Activated T-cell treated with anti-CD3 and anti-CD28 coated beads, Interleukin-2, amount 50 U/mL, for 48 hours (primary cell): ENCODE measurements at places on chromosomes 4 and X.

GRCh38 chr4:27000820-27001219 lies 140.2 kb downstream of the STIM2 start:
- DNase-seq, result no peak

GRCh38 chr4:182537031-182537795 lies 294.0 kb downstream of the TENM3 start:
- DNase-seq, result no peak

DNA sequence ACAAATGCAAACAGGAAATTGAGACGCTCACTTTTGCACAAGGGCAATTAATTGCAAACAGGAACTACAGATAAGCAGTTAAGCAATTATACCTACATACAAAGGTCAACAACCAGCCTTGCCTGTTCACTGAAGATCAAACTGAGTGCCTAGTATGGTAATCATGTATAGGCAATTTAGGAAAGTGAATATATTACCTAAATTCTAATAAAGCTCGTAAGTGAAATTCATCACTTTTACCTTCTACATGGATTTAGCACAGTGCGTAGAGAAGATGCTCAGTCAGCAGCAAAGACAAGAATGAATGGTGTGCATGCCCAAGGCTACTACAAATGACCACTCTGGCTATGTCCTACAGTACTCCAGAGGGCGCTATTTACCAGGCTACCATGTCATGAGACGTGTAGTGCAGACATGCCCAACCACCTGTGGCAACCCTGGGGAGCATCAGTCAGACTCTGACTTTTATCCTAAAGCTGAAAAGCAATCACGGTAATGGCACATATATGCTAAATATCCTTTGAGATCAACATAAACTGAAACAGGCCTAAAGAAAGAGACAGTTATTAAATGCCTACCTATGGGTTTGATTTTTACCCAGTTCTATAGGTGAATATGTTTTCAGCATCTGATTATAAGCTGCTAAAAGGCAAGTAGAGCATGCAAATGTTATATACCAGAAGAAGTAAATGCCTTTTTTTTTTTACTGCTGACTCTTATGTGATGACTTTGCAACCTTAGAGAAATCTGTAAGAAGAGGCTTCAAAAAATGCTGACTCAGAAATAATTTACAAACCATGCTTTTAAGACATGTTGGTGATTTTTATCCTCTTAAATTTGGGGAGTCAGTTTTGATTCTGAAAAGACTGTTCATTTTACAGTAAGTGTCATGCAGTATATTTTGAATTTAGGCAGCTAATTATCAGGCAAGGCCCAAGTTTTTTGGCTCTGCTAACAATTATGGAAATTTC lies 178.0 kb downstream of the PPP3CA start:
- DNase-seq, result peak; percentile 48

DNA sequence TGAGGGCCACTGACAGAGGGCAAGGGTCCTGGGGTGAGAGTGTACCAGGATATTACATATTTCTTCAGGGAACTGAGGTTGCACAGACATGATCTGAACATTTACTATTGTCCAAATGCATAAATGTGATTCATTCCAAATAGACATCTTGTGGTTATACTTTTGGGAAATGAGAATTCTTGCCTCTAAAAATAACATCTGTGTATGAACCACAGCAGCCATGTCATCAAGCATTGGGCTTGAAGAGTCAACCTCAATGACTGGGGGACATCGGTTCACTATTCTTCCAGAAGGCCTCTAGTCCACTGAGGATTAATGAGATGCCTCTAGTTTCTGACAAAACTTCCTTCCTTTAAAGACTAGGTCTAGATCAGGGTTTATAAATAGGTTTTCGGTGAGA lies 193.1 kb upstream of the GPC4 start:
- DNase-seq, result no peak

GRCh38 chr4:110306303-110306702 lies 107.9 kb upstream of the ELOVL6 start:
- no peak for DNase-seq

GRCh38 chr4:35725131-35725530 lies 519.2 kb downstream of the ARAP2 start:
- no peak for DNase-seq

DNA sequence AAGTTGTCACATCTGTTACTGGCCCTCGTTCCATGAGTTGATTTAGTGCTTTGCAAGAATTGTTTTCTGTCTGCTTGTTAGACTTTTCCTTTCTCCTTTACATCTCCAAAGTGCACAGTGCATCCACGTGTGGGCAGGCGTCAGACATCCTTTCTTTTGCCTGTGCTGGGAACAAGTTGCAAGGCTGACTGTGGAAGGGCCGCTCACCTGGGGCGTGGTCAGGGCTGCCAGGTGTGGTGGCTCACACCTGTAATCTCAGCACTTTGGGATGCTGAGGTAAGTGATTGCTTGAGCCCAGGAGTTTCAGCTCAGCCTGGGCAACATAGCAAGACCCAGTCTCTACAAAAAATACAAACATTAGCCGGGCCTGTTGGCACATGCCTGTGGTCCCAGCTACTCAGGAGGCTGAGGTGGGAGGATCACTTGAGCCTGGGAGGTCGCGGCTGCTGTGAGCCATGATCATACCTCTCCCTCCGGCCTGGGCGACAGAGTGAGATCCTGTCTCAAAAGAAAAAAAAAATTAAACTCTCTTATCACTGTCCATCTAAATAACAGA lies 46.2 kb downstream of the RGS12 start:
- DNase-seq, result no peak

- peak; percentile 95 for DNase-seq
Observed at GRCh38 chr4:127880763-127881562, at the start of gene PLK4. Gene PLK4 (plus strand): TSS chr4:127880893. CDS start chr4:127881135, 242 bp downstream.

DNA sequence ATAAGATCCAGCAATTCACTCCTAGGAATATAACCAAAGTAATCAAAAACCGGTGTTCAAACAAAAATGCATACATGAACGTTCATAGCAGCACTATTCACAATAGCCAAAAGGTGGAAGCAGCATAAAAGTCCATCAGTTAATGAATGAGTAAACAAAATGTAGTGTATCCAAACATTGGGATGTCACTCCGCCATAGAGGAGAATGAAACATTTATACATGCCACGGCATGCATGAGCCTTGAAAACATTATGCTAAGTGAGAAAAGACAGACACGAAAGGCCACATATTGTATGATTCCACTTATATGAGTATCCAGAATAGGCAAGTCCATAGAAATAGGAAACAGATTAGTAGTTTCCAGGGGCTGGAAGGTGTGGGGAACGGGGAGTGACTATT lies 11.0 kb upstream of the PDLIM3 start:
- DNase-seq, result no peak

DNA sequence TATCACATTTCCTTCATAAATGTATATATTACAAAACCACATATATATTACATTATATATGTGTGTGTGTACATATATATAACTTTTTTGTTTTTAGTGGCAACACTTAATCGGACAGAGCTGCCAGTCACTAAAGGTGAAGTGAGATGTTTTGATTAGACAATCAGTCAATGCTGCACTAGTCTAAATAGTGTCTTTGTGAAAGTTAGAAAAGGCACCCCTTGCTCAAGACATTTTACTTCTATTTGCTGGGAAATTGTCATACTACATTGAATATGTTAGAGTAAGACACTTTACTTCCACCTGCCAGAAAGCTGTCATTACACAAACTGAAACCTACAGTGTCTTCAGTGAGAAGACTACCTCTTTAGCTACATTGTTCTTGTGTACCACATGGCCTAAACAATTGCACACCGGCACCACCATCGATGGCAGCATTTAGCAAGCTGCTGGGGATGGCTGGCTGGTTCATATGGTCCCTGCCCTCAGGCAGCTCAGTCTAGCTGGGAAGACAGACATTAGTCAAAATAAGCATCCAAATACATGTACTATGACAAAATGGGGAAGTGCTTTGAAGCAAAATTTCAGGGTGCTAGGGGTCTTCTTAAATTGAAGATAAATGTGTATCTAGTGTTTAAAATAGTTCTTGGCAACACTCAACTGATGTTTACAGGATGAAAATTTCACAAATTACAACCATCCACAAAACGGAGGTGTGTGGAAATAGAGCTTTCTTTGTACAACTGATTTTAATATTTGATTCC lies 148.1 kb upstream of the GATB start:
- DNase-seq, result no peak

DNA sequence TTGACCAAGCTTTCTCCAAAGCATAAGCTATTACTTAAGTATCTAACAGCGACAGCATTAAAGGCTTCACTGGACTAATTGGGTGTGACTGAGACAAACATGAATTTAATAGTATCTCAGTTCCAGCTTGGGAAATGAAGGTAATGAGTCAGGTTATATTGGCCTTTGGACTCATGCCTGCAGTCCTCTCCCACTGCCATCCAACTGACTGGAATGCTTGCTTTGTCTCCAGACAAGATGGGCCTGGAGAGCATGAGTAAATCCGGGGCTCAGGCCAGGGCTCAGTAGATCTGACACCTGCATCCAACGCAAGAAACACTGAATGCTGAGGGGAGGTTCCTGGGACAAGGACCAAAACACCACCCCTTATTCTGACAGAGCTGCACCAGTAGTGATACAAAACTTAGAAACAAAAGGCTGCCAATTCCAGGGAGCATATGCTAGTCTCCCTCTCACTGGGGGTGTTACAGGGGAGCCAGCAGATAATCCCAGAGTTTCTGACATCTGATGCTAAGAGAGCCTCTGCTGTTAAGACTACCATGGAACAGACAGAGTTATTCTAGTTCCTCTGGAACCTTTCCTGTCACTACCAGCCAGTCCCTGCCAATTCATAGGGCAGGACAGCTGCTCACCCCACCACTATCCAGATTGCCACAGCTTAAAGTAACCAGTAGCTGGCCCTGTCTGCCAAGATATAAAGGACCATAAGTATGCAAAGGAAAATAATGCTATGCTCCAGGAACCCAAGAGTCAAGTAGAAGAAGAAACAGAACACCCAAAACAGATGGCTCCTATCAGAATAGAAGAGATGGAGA lies 293.8 kb downstream of the IQCM start:
- DNase-seq, result no peak

GRCh38 chr4:87392183-87392582 lies 1.2 kb upstream of the HSD17B11 start:
- no peak for DNase-seq

- DNase-seq, result no peak
Observed at GRCh38 chr4:53633608-53634007, 42.3 kb upstream of the LNX1 start.

- DNase-seq, result no peak
Observed at GRCh38 chr4:54976682-54977081, 148.7 kb downstream of the KDR start.

- DNase-seq, result no peak
Observed at GRCh38 chr4:102761296-102761701, 531 bp upstream of the MANBA start.

DNA sequence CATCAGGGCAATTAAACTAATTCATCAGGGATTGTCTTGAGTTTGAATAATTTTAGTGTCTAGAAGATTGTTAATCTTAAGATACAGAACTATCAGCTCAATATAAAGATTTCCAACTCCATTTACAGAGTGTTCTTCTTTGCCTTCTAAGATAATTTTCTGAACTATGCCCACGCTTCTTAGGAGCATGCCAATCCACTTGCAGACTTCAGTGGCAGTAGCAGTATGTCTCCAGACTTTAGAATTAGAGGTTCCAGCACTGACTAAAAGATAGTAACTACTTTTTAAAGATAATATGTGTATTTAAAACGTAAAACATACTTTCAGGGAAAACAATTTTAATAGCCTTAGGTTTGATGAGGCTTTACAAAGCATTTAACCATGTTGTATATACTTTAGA lies 34.2 kb upstream of the GALNT7 start:
- DNase-seq, result no peak

- DNase-seq, result no peak
Observed at GRCh38 chr4:151857368-151857767, 96.6 kb upstream of the GATB start.

DNA sequence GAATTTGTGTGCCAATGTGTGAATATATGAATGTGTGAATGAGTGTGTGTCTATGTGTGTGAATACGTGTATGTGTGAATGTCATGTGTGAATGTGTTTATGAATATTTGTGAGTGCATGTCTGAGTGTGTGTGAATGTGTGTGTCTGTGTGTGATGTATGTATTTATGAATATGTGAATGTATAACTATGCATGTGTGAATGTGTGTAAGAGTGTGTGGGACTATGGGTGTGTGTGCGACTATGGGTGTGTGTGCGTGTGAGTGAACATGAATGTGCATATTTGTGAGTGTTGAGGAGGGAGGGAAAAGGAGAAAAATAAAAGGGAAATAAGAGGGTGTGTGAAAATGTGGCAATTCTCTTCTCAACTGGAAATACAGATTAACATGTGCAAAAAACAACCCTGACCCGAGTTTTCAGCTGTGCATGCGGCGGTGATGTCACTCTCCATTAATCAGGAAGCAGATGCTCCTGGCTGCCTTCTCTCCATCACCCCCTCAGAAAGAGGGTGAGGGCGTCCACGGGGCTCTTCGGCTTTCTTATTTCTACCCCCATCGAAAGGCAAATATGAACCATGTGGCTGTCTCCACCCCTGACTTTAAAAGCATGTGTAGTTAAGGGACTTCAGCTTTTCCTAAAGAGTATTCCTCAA lies 219.8 kb downstream of the MAML3 start:
- no peak for DNase-seq

DNA sequence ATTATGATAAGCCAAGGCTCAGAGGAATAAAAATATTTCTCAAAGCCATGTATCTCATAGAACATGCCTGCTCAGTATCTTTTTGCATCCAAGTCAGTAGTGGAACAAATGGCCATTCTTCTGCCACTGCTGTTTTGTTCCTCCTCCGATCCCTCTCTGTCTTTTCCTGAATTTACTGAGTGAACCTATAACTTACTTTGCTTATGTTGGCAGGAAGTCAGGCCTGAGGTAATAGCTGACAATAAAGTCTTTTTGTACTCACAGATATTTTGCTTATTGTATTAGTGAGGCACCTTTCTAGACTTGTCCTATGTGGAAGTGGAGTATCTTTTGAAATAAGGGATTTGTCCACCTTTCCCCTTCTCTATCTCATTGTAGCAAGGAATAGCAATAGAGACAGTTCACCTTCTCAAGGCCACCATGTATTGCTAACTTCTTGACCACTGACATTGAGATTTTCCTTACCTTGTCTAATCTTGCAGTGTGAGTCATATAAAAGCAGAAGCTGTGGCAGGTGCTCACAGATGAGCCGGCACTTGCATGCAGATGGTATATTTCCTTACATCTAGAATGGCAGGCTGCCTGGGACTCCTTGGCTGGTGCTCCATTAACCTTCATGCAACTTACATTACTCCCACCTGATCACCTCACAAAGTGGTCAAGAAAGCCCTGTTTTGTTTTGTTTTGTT lies 68.2 kb downstream of the AGTR2 start:
- DNase-seq, result no peak

- no peak for DNase-seq
Observed at GRCh38 chr4:165716472-165716871, 156.6 kb upstream of the TLL1 start.

- DNase-seq, result no peak
Observed at GRCh38 chr4:138858419-138858818, 157.2 kb upstream of the NOCT start.
